ENCODE measurements at places on chromosomes 7 and 10. TPM values are rescaled to one million over a fixed set of nuclear protein-coding genes. Genes with fewer than 3 reads are reported as not detected.

TWIST1 gene
- 51.1 TPM for total RNA-seq

ZPBP gene
- not detected for total RNA-seq

FEZF1 gene
- total RNA-seq: not detected

EIF5AL1 gene
- 1.3 TPM for total RNA-seq

RFC2 gene
- total RNA-seq: 15.6 TPM

PLXDC2 gene
- total RNA-seq: 6.9 TPM

NUTM2E gene
- not detected for total RNA-seq

TAS2R3 gene
- 0.44 TPM for total RNA-seq

All from uterine smooth muscle cell (primary cell).